Pancreas (tissue), 10 donors: ENCODE measurements at places on chromosomes 2 and 18.

DNA sequence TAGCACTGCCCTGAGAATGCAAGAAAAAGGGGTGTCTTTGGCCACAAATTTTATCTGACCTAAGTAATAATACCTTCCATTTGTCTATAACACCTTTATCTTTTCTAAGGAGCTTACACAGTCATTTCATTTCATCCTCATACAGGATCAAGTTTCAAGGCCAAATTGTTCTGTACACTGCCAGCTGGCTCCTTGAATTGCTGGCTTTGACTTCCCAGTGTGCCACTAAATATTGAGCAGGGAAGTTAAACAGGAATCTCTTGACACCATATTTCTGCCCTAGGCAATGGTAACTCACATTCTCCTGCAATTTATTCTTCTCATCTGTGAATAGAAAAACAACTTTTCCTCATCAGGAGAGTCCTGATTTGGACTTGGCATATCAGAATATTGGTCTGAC is 195.1 kb upstream of the LRP1B start:
- no peak for DNase-seq

DNA sequence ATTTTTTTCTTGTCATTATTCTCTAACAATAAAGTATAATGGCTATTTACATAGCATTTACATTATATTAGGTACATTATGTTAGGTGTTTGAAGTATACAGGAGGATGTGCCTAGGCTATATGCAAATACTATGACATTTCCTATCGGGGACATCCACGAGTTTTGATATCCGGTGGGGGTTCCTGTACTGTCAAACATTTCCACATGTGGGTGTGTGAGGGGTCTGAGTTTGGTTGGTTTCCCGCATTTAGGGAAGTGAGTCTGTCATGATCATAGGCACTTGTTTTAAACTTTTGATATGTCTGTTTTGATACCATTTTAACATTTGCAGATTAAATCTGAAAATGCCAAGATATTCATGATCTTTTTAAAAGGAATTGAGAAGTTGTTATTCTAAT is 76.0 kb downstream of the CEP192 start:
- no peak for DNase-seq

- DNase-seq = no peak
These were observed 77.4 kb downstream of the CCBE1 start for GRCh38 chr18:59619816-59620215.

- peak; percentile 28 for DNase-seq
These were observed 4.3 kb downstream of the BIN1 start for GRCh38 chr2:127102521-127103242.
